Skeletal muscle cell (primary cell): ENCODE measurements at places on chromosomes 2 and 18.

DNA sequence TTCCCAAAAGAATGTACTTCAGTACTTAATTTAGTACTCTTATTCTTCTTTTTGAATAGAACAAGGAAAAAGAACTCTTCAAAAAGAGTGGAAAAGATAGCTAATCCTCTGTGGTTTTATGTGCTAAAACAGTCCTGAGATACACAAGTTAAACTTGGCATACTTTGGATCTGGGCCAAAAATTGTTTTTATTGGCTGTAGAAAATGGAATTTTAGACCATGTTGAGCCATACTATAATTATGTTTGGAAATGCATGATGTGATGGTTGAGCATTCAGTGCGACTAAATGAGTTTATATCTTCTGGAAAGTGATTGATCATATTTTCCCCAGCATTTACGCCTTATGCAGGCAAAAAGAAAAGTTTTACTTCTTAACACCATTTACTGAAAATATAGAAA is 18.0 kb upstream of the PDE1A start:
- DNase-seq = no peak

DNA sequence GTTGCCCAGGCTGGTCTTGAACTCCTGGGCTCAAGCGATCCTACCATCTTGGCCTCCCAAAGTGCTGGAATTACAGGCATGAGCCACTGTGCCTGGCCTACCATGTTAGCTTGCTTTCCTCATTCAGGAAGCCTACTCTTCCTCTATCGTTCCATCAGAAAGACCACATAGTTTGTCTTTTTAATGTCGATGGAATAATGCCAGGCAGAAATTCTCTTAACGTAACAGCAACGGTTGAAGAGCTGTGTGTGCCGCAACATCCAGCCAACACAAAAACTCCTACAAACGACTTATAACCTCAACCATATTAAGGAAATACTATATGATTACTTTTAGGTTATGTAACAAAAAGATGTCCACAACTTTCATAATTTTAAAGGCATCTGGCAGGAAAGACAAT is 10.5 kb downstream of the ITGB1BP1 start:
- no peak for DNase-seq

DNA sequence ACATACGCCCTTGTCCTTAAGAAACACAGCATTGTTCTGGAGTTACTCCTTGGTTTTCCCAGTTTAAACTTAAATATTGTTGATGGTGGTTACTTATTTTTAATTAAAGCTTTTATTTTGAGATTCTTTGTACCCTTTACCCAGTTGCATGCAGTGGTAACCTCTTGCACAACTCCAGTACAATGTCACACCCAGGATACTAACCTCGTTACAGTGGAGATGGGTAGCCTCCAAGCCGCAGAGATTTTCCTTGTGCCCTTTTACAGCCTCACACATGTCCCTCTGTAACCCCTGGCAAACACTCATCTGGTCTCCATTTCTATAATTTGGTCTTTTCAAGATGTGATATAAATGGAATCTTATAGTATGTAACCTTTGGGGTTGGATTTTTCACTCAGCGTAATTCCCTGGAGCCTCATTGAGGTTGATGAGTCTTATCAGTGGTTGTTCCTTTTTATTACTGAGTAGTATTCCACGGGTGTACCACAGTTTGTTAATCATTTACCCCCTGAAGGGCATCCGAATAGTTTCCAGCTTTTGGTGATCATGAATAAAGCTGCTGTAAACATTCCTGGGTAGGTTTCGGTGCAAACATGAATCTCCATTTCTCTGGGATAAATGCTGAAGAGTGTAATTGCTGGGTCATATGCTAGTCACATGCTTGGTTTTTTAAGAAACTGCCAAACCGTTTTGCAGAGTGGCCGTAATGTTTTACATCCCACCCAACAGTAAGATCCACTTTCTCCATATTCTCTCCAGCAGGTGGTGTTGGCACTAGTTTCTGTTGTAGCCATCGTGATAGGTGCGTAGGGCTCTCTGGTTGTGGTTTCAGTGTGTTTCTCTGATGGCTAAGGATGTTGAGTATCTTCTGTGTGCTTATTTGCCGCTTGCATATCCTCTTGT is 68.6 kb downstream of the DGKD start:
- DNase-seq = no peak

- no peak for DNase-seq
Observed at GRCh38 chr2:24482251-24482971, 8.6 kb upstream of the NCOA1 start.

DNA sequence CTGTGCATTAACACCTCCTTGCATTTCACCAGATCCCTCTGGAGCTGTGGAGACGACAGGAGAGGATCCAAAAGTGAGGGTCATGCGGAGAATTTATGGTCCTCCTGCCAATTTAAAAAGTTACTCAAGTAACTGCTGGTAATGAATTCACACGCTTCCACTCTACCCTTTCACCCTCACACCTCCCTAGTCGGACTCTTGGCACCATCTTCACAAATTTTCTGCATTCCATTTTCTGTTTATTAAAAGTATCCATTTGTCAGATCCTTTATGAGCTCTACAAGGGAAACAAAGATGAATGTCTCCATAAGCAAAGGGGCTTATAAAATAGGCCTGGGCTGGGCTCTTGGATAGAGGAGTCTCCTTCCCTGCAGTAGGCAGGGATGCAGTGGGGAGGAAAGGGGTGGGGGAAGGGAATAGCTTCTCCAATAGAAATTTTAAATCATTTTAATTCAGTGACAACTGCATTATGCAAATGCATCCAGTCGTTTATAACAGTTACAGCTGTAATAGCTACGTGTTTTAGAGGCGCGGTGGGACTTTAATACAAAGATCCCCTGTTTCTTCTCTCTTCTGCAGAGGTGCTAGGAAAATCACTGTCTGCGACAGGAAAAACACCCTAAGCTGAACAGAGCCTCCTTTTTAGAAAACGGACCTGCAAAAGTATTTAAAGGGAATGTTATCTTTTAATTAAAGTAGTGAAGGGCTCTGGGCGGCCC is 132.2 kb downstream of the EPHA4 start:
- no peak for DNase-seq

DNA sequence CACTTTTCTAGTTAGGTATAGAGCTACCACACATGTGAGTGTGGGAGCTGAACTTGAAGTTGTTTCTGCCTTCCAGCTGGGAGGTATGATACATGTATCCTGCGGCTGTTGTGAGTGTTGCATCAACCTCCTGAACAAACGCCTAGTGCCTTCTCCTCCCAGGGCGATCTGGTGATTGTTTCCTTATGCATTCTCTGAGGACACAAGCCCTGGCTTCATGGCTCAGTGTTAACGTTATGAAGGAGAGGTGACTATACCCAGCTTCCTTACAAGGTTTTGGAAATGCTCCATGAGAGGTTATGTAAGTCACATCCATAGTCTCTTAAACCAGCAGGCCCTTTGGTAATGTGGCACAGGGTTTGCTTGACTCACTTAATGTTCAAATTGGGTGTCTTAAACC is 64.9 kb downstream of the SPRED2 start:
- DNase-seq = peak; percentile 99

GRCh38 chr2:128384956-128385355 is 66.3 kb upstream of the HS6ST1 start:
- DNase-seq = no peak

- DNase-seq = no peak
Observed at GRCh38 chr2:40353231-40353630, 98.7 kb downstream of the SLC8A1 start.

DNA sequence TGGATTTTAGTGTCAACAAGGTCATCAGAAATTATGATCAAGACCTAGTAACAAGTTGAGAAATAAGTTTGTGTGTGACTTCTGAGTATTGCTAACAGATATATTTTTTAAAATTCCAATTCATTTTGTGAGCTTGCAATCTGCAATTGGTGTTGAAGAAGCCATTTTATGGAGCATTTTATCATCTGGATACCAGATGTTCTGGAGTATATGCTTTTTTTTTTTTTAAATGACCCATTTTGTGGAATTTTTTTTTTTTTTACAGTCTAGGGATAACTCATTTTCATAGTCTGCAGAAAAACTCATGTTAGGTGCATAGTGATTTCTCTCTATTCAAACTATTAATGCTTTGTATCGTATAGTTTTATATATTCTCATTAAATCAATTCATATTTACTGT is 12.6 kb downstream of the QPCT start:
- no peak for DNase-seq

- DNase-seq = no peak
Observed at GRCh38 chr2:43029186-43029585, 197.2 kb downstream of the ZFP36L2 start.

GRCh38 chr2:235530735-235531134 is 36.9 kb downstream of the AGAP1 start:
- no peak for DNase-seq

- DNase-seq = no peak
Observed at GRCh38 chr2:121473512-121473911, 57.2 kb upstream of the RNU4ATAC start.

GRCh38 chr2:16102976-16103380 is 162.6 kb downstream of the MYCN start:
- no peak for DNase-seq

- no peak for DNase-seq
Observed at GRCh38 chr2:10059016-10059351, 15.6 kb downstream of the KLF11 start.

DNA sequence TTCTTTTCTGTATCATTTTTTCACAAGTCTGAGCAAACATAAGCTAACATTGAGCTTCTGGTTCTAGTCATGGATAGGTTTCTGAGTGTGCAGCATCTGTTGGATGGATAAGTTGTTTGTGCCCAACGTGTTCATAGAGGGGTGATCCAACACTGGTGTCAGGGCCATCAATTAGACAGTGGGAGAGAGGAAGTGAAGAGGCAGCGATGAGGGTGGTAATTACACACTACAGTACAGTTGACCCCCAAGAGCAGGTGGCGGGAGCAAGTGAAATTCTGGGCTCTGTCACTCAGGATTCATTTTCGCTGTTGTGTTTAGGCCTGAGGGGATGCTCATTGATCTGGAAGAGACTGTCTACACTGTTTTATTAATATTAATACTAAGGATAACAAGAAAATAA is 180.0 kb upstream of the CXCR4 start:
- DNase-seq = no peak

DNA sequence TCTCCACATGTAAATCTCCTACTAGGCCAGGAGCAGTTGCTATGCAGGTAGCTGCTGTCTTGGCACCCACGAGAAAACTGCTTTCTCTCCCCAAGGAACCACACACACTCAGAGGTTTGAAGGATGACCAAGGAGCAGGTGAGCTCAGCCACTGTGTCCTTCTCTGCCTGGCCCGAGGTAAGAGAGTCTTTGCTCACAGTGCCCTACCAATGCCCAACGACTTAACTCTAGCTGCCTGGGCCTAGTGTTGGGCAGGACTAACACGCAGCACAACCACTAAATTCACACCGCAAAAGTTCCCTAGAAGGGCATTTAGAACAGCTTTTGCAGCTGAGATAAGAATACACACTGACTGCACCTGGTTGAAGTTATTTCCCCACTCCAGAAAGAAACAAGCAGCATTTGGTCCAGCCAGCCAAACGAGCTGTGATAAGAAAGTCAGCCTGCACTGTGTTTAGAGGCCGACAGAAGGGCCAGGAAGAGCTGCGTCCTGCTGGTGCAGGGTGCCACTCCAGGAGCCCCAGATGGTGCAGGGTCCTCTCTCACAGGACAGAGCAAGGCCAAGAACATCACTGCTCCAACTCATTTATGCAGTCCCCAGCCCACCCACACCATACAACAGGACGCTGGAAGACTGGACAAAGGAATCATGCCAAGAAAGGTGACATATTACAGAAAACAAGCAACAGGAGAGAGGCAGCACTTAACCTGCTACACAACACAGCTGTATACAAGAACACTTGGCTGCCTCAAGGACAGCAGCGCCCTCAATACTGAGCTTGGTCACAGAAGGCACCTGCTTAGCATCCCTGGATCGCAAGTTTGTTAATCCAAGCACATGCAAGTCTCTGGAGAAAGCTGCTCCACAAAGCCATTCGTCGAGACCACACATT is 12.5 kb downstream of the HDLBP start:
- no peak for DNase-seq

GRCh38 chr2:84057917-84058560 is 401.0 kb downstream of the SUCLG1 start:
- no peak for DNase-seq

DNA sequence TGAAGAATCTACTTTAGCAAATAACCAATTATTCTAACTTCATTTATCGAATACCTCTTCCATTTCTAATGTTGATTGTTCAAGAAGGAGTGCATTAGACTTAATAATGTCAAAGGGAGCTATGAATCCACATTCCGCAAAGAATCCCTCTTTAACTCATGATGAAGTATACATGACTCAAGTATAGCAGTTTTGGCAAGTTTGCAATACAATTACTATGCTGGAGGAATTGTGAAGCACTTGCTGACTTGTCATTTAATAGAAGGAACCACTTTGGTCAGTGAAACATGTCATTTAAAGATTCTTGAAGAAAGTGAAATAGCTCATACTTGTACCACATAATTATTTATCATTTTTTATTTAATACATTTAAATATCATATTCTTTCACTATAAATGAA is 125.1 kb downstream of the SLC39A10 start:
- no peak for DNase-seq

- DNase-seq = no peak
Observed at GRCh38 chr2:65691816-65692215, 259.4 kb upstream of the SPRED2 start.

DNA sequence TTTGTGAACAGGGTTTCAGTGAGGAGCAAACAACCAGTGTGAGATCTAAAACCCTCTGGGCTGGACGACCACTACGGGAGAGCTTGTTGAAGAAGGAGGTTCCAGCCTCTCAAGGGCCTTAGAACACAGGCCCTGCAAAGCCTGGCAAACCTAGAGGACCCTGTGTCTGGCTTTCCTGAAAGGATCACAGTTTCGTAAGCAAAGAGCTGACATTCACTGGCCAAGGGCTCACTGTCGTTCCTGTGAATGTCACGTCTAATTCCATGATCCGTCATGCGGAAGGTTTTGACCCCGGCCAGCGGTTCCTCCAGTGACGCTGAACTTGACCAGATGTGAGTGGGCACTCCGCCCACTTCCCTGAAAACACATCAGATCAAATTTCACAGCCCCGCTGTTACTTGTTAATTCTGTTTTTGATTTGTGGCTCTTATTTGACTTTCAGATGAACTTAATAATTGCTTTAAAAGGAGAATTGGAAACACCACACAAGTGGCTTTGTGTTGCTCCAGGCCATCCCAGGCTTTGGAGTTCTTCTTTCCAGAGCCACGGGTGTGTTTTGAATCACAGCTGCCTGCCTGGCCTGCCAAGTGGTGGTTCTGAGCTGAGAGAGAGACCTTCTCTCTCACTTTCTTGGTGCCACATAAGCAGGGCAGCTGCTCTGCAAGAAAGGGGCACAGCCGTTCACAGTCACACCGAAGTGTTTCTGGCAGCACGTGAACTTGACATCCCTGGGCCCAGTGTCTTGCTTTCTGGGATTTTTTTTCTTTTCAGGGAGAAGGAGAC is 308.4 kb downstream of the NDUFA10 start:
- no peak for DNase-seq

- no peak for DNase-seq
Observed at GRCh38 chr2:28101892-28102291, 211.4 kb downstream of the BABAM2 start.

DNA sequence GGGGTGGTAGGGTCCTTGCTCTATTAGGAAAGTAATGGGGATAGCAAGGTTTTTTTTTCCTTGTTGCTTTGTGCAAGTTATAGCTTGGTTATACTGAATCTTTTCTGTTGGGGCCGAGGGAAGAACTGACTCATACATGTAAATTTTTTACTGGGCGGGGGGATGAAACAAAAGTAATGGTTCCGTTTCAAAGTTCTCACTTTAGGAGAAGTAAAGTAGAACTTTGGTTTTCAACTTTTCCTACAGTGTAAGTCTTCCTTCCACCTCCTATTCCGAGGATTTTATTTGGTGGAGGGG is 1.1 kb downstream of the AFTPH start:
- DNase-seq = no peak

- DNase-seq = no peak
Observed at GRCh38 chr18:9835113-9835755, 50.5 kb upstream of the TXNDC2 start.

GRCh38 chr18:34909637-34910364 is 131.4 kb upstream of the MAPRE2 start:
- DNase-seq = peak; percentile 73
